ENCODE measurements at places on chromosomes 2 and 18. TPM values are rescaled to one million over a fixed set of nuclear protein-coding genes. Genes with fewer than 3 reads are reported as not detected.

TNS1 gene
- 2.0 TPM for total RNA-seq

OSBPL6 gene
- total RNA-seq: 11.8 TPM

GRP gene
- total RNA-seq: not detected

PLGLB2 gene
- total RNA-seq: not detected

CD8B gene
- not detected for total RNA-seq

FAP gene
- 0.26 TPM for total RNA-seq

BIN1 gene
- total RNA-seq: 13.8 TPM

NOSTRIN gene
- total RNA-seq: 0.64 TPM

DRC1 gene
- total RNA-seq: not detected

LCT gene
- total RNA-seq: under 0.01 TPM

ST8SIA5 gene
- total RNA-seq: not detected

SNED1 gene
- total RNA-seq: 0.38 TPM

DSC2 gene
- total RNA-seq: 49.0 TPM

TM4SF20 gene
- total RNA-seq: not detected

CCDC88A gene
- 15.7 TPM for total RNA-seq

PCARE gene
- not detected for total RNA-seq

ZC3H6 gene
- total RNA-seq: 5.6 TPM

DNA sequence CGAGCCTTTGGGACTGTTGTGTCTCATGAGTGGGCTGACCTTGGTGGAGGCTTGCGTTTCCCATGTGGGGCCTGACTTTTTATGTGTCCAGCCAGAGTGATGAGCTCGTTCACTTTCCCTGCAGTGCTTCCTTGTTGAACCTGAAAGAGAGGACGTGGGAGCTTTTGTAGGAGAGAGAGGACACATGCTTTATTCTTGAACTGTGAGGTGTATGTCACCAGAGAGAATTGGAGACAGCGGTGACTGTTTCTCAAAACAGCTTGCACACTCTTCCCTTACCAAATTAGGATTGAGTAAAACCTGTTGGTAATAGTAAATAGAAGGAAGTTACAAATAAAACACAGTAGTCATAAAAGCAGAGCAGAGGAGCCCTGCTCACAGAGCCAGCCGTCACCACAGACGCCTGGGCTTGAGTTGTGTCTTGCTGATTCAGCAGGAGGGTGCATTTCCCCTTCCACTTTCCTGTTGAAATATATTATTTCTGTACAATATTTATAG, 60.7 kb downstream of the INPP4A start:
- DNase-seq: no peak

DNA sequence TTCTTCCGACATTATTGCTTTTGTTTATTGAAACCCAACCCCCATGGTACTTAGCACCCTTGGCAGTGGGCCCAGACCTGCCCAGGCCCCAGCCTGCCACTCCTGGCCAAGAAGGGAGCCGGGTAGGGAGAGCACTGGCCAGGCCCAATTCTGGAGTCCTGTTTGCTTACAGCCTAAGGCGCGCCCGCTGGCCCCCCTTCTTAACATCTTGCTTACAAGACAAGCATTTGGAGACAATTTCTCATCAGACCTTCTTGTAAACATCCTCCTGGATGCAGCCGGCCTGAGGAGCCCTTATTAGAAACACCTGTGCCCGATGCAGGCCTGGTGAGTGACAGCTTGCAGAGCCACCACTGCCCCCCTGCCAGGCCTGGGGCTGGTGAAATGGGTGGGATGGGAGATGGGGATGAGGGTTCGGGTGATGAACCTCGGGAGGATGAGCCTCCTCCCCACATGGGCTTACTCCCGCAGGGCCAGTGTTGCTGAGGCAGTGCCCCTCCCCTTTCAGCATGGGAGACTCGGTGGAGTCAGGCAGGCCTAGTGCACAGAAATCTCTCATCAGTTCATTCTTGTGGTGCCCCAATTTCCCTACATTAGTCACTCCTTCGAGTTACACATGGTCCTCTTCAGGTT, 217.5 kb downstream of the CYP26B1 start:
- no peak for DNase-seq

DNA sequence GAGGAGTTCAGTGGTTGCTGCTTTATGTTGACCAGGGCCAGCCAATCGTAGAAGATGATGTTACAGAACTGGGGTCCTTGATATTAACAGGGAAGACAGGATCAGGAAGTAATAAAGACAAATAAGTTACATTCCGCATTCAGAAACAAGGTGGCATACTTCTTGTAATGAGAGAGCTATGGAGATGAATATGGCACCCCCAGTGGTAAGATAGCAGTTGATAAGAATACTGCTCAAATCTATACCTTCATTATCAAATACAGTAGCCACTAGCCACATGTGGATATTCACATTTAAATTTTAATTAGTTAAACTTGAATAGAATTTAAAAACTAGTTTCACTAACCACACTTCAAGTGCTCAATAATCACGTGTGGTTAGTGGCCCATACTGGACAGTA, 290.4 kb upstream of the RBMS1 start:
- peak; percentile 16 for DNase-seq

GRCh38 chr2:151410485-151410834, 758 bp downstream of the RIF1 start:
- peak; percentile 24 for DNase-seq

DNA sequence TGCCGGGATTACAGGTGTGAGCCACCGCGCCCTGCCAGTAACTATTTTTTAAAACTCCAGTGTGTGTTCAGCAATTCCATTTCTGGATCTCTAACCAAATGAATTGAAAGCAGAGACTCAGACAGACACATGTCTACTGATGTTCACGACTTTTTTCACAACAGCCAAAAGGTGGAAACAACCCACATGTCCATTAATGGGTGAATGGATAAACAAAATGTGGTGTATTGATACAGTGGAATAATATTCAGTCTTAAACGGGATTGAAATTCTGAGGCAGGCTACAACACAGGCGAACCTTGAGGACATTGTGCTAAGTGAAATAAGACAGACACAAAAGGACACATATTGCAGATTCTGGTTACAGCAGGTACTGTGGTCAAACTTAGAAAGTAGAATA, 55.0 kb downstream of the DDX1 start:
- DNase-seq: no peak

- DNase-seq: no peak
Measured at GRCh38 chr2:85263591-85263990, 64.2 kb downstream of the TGOLN2 start.

GRCh38 chr18:26307161-26307773, 81.0 kb downstream of the TAF4B start:
- DNase-seq: peak; percentile 63

DNA sequence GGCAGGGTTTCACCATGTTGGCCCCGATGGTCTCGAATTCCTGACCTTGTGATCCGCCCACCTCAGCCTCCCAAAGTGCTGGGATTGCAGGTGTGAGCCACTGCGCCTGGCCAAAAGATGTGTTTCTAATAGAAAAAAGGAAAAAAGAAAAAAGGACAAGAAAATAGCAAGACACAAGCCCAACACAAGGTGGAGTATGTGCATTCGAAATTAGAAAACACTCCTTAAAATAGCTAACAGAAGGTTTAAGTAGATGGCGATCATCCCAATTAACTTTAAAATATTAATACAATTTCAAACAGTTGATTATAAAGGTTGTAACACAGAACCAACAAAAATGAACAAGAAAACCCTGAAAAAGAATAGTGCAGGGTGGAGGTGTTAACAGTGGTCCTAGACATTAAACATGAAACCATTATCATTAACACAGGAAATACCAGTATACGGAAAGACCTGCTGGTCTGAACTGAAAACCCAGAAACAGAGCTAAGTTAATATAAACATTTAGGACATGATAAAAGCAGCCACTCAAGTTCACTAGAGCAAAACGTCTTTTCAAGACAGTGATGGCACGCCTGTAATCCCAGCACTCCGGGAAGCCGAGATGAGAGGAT, 57.9 kb downstream of the HDLBP start:
- no peak for DNase-seq

- DNase-seq: peak; percentile 56
Measured at GRCh38 chr2:113156278-113157117, 17.3 kb upstream of the PSD4 start.

DNA sequence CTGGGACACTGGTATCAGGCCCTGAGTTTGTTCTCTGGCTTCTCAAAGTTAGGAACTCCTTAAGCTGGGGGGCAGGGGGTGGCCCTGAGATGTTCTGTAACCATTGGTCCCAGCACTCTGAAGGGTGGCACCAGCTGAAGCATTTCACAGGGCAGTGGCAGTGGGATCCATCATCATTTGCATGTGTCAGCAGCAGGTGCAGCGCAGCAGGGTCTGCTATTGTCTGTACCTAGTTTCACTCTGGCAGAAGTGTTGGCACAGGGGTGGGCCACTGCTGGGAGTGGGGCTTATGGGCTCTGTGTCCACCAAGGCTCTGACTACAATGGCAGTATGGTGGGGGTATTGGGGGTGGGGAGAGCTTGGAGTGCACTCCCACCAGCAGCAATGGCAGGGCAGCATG, 460.4 kb upstream of the ZNF804A start:
- DNase-seq: no peak

- peak; percentile 95 for DNase-seq
Measured at GRCh38 chr2:61854564-61855317, 881 bp upstream of the FAM161A start.

GRCh38 chr2:33477473-33478468, 1.3 kb downstream of the RASGRP3 start:
- no peak for DNase-seq

- DNase-seq: no peak
Measured at GRCh38 chr18:23906658-23907057, 107.9 kb upstream of the TTC39C start.

GRCh38 chr2:169479257-169480078, at the start of gene BBS5:
Gene BBS5, plus strand, starts transcription at chr2:169479494. Its CDS starts 60 bp downstream, at chr2:169479554.
- peak; percentile 68 for DNase-seq

DNA sequence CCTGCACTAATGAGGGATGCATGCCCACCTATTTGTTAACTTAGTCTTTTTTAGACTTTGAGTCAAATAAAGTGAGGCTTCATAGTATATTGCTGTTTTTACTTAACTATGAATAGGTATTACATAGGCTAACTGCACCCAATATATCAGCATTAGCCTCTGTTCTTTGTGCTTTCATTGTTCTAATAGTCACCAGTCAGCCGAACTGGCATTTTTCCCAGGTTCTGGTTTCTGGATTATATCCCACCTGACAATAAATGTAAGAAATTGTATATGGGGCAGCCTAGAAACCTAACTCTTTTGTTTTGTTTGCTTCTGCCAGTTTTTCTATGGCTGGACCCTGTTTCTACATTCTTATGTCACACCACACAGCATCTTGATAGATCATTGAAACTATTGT, 1672.4 kb upstream of the LRRTM1 start:
- DNase-seq: no peak

DNA sequence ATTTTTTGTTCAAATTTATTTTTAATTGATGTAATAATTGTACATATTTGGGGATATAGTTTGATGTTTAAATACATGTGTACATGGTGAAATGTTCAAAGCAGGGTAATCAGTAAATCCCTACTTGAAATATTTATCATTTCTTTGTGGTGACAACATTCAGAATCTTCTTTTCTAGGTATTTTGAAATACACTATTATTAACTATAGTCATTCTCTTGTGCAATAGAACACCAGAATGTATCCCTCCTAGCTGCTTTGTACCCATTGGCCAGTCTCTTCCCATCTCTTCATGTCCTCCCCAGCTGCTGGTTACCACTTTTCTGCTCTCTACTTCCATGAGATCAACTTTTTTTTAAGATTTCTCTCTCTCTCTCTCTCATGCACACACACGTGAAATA, 126.5 kb downstream of the ZNF407 start:
- no peak for DNase-seq

GRCh38 chr2:30721241-30721640, 86.0 kb downstream of the CAPN13 start:
- no peak for DNase-seq

- DNase-seq: no peak
Measured at GRCh38 chr18:78773303-78773755, 206.3 kb upstream of the SALL3 start.

GRCh38 chr2:45881970-45882581, 230.6 kb downstream of the PRKCE start:
- DNase-seq: no peak

DNA sequence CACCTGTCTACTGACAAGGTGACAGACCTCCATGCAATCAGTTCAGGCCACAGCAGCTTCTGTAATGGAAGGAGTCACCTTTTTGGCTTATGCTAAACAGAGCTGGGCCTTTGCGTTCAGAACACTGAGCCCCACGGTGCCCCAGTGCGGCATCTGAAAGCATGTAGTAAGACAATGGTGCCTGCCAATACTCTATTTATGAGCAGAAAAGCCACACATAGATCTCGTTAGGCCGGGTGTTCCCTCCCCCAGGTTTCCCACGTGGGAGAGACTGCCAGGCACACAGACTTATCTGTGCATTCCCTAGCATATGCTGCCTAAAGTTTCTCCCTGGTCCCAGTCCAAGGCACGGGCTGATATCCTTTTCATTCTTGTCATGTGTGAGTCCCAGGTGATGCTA, 150.9 kb downstream of the ACTR3 start:
- no peak for DNase-seq

- peak; percentile 96 for DNase-seq
Measured at GRCh38 chr2:28377984-28378678, 14.5 kb upstream of the FOSL2 start.

GRCh38 chr18:12520442-12520992, 112.8 kb downstream of the PRELID3A start:
- DNase-seq: no peak

DNA sequence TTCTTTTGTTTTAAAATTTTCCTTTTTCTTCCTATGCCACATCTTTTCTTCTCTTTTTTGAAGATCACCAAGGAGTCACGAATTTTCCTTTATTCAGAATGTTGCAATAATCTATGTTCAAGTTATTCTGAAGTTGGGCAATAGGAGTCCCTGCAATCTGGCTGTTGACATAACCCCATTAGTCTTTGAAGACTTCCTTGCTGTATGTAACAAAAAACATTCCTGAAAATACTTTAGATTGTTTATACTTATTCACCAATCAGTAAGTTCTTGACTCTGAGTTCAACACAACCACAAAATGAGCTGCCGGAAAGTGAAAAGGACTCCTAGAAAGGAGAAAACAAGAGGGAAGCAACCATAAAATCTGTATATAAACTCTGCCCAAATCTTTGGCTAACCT, 62.8 kb downstream of the TMEM237 start:
- peak; percentile 56 for DNase-seq

GRCh38 chr18:22827216-22827615, 105.9 kb upstream of the RBBP8 start:
- DNase-seq: no peak

All from bronchial epithelial cell (primary cell).